ENCODE measurements at places on chromosomes 16 and 17.

DNA sequence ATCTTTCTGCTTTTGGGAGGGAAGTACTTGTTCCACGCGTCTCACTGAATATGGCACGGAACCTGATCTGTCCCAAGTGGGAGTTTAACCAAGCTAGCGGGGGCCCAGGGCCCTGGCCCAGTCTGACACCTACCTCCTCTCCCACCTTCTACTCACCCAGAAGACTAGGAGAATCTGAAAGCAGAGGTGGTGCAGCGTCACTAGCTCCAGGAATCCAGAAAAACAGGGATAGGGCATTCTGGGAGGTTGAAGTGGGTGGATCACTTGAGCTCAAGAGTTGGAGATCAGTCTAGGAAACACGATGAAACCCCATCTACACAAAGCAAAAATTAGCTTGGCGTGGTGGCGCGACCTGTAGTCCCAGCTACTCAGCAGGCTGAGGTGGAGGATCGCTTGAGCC is 163.5 kb upstream of the ZNF267 start:
- DNase-seq = no peak

DNA sequence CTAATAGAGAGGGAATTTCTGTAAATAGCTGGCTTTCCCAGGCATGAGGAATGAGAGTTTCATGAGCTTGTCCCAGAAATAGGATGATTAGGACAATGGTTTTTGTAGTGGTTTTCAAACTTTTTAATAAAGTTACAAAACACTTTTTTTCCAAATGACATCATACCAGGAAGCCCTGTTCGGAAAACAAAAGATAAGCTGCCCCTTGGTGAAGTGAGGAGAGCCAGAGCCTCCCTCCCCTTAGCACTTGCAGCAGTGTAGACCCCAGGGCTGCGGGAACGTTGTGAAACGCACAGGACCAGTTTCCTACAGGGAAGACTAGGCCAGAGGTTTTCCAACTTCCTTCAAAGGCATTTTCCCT is 7.6 kb downstream of the FBRS start:
- no peak for DNase-seq

DNA sequence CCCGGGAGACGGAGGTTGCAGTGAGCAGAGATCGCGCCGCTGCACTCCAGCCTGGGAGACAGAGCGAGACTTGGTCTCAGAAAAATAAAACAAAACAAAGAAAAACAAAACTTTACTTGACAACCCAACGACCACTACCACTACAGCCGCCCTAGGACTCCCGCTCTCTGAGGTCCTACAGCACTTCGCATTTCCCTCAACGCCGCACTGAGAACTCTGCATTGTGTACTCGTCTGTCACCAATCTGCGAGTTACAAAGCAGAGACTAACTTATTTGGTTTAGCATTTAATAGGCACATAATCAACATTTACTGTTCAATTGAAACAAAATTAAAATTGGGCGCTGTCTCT is 479 bp upstream of the ZNF207 start:
- DNase-seq = no peak

DNA sequence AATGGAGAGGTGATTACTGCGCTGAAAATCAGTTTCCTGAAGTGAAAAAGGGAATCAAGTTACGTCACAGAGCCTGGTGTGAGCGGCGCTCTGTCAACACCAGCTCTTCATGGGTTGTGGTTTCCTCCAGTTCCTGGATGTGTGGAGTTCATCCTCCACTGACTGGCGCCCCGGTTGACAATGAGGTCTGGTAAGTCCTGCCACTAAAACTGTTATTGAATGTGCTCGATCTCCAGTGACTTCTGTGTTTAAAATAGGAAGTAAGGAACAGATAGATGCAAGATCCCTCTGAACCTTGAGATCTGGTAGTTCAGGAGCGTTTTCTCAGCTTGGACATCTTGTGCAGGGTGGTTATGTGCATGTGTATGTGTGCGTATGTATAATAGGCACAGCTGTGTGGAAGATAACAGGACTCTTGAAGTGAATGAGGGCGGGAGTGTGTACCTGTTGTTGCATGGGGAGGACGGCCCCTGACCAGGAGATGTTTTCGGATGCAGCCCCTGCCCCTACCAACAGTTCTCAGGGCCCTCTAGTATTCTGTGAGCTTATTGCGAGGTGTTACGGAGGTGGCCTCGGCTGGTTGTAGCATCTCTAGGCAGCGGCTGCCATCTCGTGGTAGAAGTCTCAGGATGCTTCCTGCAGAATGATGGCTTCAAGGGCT is 22.0 kb upstream of the GOT2 start:
- peak; percentile 46 for DNase-seq

GRCh38 chr17:74677558-74678466 is 34.9 kb downstream of the CD300LF start:
- no peak for DNase-seq

GRCh38 chr16:68749432-68749831 is 12.3 kb downstream of the CDH1 start:
- no peak for DNase-seq

DNA sequence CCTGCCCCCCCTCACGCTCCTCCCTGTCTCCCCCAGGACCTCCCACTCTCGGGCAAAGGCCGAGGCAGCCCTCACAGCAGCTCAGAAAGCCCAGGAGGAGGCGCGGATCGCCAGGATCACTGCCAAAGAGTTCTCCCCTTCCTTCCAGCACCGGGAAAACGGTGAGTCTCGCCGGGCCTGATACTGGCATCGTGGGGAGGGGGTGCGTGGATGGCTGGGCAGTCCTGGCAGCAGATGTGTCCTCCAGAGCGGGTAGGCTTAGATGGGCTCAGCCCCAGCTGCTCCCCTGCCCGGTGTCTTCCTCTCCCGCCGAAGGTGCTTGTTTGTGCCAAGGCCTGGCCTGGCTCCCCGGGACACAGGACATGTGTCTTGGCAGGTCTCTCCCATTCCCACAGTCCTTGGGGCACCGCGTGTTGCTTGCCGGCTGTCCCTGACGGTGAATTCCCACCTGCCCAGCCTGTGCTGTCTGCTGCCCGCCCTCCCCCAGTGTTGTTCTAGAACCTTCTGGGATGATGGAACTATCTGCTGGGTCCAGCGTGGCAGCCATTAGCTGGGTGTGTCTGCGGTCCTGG is 81.6 kb downstream of the KLHDC4 start:
- no peak for DNase-seq

- DNase-seq = no peak
These were observed 1.8 kb downstream of the MMP15 start for GRCh38 chr16:58027161-58027915.

- DNase-seq = peak; percentile 1
These were observed 33.9 kb downstream of the JPH3 start for GRCh38 chr16:87636050-87636684.

DNA sequence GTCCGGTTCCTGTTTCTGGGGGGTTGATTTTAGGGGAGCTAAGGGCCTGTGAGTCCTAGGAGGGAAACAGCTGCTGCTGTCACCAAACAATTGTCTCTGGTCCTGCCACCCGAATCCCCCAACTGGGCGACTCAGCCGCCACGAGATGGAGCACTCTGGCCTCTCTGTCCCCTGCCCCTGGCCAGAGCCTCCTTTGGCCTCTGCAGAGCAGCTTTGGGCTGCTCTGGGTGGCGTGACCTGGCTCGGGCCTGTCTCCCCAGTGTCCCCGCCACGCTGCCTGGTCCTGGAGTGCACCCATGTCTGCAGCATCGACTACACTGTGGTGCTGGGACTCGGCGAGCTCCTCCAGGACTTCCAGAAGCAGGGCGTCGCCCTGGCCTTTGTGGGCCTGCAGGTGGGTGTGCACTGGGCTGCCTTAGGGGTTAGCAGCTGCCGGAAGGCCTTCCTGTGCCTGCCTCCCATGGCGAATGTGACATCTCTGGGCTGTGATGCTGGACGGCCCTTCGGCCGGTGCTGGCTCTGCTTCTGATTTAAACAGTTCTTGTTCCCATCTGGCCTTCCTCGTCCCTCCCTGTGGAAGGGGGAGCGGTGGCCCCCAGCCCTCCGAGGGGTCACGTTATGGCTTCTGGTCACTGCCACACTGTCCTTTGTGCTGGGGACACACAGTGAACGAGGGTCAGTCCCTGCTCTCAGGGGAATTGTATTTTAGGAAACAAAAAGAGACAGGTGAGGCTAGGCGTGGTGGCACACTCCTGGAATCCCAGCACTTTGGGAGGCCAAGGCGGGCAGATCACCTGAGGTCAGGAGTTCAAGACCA is 11.6 kb upstream of the RNF213 start:
- DNase-seq = no peak

GRCh38 chr16:80894091-80894490 is 89.7 kb upstream of the CDYL2 start:
- no peak for DNase-seq

- no peak for DNase-seq
These were observed 786 bp downstream of the TMC7 start for GRCh38 chr16:18984435-18985005.

- no peak for DNase-seq
These were observed 75.3 kb upstream of the MED13 start for GRCh38 chr17:62140376-62140775.

DNA sequence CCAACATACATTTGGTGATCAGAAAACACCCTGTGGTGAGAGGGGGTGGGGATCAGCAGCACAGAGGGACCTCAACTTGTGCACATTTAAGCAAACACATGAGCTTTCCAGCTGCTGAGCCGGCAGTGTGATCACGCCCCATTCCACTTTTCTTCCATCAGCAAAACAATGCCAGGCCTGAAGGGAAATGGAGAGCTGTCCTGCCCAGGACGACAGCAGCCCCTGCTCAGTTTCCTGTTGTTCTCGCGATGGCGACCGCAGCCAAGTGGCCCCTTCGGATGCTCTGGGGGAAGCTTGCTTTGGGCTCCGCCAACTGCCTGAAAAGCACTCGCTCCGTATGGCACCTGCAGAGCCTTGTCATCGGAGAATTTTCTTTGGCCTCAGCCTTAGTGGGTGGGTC is 272.3 kb downstream of the FOXL1 start:
- DNase-seq = no peak

GRCh38 chr17:64546716-64547115 is 39.9 kb downstream of the CEP95 start:
- no peak for DNase-seq

GRCh38 chr16:47562366-47562765 is 101.2 kb downstream of the PHKB start:
- no peak for DNase-seq

DNA sequence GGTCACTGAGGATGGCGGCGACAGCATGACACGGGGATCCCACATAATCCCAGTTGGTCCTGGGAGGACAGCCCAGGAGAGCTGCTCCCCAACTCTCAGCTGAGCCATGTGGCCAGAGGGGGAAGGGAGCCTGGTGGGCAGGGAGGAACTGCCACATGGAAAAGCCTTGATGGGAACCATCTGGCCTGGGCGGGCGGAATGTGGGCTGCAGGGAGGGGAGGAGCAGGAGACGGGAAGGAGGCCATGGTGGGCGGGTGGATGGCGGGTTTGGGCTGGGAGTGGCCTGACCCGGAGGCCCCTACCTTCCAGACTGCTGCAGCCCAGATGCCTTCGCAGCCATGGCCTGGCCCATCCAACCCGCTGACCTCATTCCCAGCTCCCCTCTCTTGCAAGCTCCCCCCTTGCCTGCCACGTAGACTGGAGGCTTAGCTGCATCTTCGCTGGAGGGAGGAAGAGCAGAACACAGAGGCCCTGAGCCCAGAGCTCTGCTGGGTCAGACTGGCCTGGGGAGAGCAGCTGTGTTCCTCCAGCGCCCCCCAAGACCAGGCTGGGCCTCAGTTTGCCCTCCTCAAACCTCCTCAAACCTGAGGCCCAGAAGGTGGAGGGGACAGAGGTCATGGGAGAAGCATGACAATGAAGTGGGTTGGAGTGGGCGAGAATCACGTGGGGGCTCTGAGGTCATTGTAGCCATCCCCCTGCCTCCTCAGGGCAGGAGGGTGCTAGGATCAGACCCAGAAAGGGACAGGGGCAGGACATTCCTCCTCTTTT is 8.2 kb upstream of the COL1A1 start:
- no peak for DNase-seq

GRCh38 chr16:65415460-65415859 is 293.6 kb upstream of the CDH11 start:
- no peak for DNase-seq

- no peak for DNase-seq
These were observed 240.7 kb downstream of the MAP2K6 start for GRCh38 chr17:69654981-69655855.

- no peak for DNase-seq
These were observed 3.3 kb downstream of the TLCD3B start for GRCh38 chr16:30027588-30028437.

- no peak for DNase-seq
These were observed 14.0 kb upstream of the TMEM94 start for GRCh38 chr17:75442168-75443103.

- DNase-seq = no peak
These were observed 122.8 kb downstream of the ZFHX3 start for GRCh38 chr16:72924927-72925630.

DNA sequence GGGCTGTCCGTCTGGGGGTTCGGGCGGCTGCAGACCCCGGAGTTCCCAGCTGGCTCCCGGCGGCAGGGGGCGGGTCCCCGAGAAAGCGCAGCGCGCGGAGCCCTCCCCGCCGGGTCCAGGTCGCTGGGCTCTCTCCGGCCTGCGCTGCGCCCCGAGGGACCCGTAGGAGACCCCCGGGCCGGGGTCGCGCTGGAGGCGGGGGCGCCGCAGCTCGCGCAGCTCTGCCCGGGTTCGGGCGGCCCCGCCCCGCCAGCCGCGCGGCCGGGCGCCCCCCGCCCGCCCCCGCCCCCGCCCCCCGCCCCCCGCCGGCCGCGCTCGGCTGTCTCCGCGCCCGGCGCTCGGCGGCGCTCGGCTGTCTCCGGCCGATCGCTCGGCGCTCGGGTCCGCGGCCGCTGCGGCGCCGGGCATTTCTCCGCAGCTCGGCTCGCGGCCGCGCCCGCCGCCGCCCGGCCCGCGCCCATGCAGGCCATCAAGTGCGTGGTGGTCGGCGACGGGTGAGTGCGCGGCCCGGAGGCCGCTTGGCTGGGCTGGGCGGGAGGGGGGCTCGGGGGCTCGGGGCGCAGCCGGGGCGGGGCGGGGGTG is at the start of gene RAC3:
TSS of gene RAC3 (plus strand) at position 376 of the 582 bp plus-strand sequence. CDS start at position 460, 84 bp downstream.
- no peak for DNase-seq

DNA sequence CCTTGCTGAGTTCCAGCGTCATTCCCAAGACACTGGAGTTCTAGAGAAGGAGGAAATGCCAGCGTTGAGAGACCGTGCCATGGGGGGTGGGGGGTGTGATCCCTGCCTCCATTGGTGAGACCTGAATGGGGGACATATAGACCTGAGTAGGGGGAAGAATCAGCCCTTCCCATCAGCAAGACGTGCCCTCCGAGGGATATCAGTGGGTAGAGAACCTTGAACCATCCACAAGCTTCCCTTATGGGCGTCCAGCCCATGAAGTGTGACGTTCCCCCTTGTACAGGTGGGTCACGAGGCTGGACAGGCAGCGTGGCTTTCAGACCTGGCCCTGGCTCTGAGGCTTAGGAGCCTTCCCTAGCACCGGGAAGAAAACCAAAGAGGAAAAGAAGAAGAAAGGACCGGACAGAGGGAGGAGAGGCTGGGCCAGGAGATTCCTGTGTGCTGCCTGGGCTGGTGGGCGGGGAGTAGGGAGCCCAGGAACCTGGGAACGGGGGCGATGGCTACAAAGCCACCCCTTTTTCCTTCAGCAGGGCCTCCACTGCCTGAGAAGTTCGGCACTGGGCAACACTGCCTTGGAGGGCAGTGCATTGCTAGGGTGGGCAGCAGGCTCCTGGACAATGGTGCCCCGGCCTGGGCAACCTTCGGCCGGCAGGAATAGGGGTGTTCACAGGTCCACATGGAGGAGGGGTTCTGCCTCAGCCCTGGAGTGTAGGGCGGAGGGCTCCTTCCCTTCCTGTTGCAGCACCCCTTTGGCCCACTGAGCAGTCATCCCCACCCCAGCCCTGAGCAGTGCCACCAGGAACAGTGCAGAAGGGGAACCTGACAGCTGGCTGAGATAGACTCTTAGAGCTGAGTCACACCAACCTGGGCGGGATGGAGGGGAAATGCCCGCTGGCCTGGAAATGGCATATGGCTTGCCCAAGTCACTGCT is 7.2 kb downstream of the RAB11FIP4 start:
- no peak for DNase-seq
